ENCODE measurements at places on chromosomes 13 and 19.

DNA sequence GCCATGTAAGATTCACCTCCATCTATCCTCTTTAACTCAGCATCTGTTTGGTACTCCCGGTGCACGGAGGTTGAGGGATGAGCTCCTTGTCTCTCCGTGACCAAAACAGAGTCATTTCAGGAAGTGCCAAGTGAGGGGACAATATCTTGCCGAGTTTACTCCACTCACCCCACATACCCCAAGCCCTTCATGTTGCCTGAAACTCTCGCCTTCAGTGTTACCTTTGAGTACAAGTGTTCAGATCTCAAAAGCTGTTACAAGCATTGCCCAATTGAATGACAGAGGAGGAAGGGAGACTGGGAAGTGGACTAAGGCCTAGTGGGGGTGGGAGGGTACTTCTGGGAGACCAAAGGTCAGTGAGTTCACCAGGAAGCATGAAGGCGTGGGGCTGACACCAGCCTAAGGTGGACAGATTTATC is 6.0 kb upstream of the SIGLEC12 start:
- no peak for DNase-seq

GRCh38 chr13:46839399-46839798 is 42.4 kb upstream of the ESD start:
- no peak for DNase-seq

DNA sequence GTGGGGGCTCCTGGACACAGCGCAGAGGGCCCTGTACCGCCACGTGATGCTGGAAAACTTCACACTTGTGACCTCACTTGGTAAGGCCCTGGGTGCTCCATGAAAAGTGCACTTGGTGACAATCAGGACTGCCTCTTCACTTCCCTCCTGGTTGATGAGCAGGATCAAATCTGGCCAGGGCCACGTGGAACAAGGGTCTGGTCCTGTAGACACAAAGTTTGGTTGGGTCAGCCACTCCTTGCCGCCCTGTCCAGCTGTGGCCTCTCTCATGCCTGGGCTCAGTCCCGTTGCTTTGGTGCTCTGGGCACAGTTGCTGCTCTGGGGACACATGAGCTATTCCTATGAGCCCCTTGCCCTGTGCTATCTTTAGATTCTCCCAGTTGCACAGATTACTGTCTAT is 2.3 kb downstream of the ZNF324B start:
- no peak for DNase-seq

DNA sequence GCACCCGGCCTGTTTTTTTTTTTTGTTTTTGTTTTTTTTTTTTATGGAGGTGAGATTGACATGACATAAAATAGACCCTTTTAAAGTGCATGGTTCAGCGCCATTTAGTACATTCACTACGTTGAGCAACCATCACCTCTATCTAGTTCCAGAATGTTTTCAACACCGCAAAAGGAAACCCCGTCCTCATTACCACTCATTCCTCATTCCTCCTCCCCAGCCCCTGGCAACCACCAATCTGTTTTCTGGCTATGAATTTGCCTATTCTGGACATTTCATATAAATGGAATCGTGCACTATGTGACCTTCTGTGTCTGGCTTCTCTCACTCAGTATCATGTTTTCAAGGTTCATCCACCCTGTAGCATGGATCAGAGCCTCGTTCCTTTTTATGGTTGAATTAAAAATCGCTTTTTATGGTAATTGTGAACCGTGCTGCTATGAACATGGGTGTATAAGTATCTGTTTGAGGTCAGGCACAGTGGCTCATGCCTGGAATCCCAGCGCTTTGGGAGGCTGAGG is 9.9 kb upstream of the ADGRE5 start:
- DNase-seq = no peak

DNA sequence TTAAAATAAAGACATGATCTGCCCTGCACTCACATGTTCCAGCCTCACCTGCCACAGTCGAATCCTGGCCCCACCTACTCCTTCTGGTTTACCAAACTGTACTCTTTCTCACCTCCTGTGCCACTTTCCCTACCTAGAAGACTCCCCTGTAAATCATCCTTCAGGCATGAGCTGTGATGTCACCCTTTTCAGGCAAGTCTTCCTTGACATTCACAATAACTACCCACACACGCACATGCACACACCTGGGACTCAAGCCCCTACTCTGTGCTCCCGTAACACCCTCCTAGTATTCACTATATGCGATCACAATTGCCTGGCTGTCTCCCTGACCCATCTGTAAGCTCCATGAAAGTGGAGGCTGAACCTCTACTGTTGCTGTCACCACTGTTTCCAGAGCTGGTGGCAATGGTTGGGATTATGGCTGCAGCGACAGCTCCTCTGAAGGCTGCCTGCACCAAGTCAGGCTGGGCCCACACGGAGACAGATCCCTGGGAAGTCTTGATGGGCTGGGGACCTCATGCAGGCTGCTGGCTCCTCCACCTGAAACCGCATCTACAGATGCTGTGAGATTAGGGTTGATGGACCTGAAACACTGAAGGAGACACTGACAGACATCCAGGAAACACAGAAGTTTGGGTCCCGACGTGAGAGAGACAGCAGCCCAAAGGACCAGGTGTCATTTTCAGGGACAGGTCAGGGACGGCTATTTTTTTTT is 611.1 kb downstream of the UQCRFS1 start:
- DNase-seq = no peak

DNA sequence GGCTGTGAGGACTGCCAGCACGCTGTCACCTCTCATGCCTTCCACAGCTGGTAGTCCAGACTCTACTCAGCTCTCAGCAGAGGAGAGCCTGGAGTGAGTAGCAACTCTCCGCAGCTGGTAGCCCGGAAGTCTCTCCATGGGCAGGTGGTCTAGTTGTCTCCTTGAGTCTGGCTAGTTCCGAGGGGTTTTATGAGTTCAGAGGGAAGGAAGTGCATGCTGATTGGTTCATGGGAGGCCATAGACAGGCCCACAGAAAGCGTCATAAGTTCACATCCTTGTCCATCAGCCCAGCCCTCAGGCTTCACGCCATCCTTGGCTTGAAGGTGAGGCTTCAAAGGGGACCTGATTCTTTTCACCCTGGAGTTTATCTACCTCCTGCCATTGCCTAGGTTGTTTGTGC is 2662.4 kb upstream of the PCDH20 start:
- DNase-seq = no peak
